Hematopoietic multipotent progenitor cell (in vitro differentiated cells): ENCODE measurements at places on chromosomes 4 and X.

GRCh38 chrX:19122641-19123009 lies 357 bp upstream of the ADGRG2 start:
- no peak for DNase-seq

DNA sequence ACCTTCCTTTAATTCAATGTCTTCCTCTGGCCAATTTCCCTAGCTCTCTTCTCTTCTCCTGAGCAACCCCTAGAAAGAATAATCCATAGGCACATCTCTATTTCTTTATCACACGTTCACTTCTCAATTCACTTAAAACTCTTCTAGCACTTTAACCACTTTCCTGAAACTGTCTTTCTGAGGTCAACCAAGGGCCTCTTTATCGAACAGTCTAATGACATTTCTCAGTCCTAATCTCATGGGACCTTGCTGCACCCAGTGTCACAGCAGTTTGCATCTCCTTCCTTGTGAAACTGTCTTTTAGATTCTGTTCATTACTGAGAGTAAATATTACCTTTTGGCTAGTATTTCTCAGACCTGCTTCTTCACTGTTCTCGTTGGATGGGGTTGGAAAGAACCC lies 285.3 kb upstream of the RASGEF1B start:
- DNase-seq: no peak

GRCh38 chrX:49155900-49156837 lies 6.4 kb upstream of the MAGIX start:
- peak; percentile 80 for DNase-seq

DNA sequence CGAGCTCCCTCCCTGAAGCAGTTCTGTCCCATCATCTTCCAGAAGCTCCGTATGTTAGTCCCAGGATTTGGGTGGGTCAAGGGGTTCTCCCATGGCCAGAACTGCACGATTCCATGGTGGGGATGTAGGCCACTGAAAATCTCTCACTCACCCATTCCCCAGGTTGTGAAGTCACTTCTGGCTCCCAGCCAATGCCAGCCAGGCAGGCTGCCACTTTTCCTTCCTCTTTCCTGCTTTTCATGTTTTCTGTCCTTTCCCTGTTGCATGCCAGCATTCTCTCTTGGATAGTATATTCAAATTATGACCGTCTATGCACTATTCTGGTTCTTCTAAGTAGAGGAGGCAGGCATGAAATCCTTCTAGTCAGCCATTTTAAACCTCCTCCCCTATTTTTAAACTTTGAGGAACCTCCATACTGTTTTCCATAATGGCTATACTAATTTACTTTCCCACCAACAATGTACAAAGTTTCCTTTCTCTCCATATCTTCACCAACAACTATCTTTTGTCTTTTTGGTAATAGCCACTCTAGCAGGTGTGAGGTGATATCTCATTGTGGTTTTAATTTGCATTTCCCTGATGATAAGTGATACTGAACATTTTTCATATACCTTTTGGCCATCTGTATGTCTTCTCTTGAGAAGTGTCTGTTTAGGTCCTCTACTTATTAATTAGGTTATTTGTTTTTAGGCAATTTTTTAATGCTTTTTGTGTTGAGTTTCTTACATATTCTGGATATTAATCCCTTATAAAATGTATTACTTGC lies 182.1 kb upstream of the TET2 start:
- no peak for DNase-seq

DNA sequence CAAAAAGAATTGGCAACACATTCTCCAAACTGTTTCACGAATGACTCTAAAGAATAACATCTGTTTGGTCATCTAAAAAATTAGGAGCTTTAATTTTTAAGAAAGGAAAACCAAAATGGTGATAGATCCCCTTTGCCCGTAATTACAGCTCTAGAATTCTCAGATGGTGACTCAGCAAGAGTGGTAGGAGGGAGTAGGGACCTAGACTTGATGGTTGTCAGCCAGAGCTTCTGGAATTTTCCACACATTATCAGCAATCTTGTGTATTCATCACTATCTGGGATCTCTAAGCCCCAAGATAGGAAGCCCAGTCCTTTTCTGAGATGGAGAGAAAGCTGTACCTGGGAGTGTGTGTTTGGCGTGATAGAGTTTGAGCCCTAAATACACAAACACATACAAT lies 103.9 kb upstream of the RAB40AL start:
- DNase-seq: no peak

- DNase-seq: no peak
Measured at GRCh38 chr4:82745173-82745842, 53.3 kb downstream of the SCD5 start.

DNA sequence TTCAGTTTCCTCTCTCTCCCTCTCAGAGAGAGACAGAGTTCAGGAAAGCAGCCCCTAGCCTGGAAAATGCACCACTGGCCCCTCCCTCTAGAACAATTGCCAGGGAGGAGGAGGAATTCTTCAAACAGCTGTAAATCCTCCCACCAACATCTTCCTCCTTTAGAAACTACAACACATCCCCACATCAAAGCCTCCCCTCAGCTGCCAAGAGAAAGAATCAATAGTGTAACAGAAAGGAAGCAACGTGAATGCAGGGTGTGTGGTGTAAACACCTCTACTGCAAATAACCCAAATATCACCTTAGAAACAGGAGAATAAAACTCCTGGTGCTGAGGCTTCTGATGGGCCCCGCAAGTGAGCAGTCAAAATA lies 249.9 kb upstream of the GATB start:
- DNase-seq: no peak

DNA sequence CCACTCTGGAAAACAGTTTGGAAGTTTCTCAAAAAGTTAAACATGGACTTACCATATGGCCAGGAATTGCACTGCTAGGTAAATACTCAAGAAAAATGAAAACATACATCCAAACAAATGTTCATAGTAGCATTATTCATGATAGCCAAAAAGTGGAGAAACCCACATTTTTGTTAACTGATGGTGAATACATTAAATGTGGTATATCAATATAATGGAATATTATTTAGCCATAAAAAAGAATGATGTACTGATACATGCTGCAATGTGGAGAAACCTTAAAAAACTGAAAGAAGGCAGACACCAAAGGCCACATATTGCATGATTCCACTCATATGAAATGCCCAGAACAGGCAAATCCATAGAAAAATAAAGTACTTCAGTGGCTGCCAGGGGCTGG lies 79.1 kb downstream of the SHROOM3 start:
- DNase-seq: no peak

GRCh38 chr4:100590325-100590724 lies 72.5 kb upstream of the EMCN start:
- no peak for DNase-seq
